ENCODE measurements at places on chromosomes 2 and 18.

DNA sequence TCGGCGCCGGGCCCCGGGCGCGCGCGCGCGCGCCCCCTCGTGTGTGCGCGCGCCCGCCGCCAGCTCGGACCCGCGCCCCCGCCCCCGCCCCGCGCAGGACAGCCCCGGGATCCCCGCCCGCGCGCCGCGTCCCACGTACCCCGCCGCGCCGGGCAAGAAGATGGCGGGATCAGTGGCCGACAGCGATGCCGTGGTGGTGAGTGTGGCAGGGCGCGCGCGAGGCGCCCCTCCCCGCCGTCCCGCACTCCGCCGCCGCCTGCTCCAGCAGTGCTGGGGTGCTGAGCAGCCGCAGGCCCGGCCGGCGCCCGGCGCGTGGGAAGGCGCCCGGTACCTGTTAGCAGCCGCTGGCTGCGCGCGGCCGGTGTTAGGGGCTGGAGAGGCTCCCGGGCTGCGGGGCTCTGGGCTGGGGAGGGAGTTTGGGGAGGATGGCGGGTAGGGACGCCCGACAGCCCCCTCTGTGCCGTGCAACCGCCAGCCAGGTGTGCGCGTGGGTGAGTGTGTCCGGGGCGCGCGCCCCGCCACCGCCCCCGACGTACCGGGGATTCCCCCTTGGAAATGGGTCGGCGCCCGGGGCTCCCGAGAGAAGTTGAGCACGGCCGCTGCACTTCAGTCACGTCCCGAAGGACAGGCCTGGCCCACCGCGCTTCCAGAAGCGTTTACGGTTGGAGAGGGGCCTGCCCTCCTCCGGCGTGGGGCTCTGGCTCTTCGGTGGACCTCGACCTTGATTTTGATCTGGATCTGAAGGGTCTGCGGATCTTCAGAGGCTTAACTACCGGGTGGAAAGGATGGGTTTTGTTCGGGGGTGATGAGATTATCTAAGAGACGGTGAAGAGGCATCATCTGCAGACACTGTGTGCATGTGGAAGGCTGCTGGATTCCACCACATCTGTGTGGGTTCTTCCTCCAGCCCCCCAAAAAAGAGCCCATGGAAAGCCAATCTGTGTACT, 697 bp downstream of the LGALSL start:
- peaks cover 43% of the 10 kb centered on the region for H3K4me1 ChIP-seq
- H3K27me3 ChIP-seq, result no peaks in the 10 kb centered on the region
- H3K4me3 ChIP-seq, result peak overlapping the region; percentile 93
- peak overlapping the region; percentile 98 for H3K27ac ChIP-seq
- peak; percentile 26 for DNase-seq
- peaks cover 6% of the 10 kb centered on the region for H3K36me3 ChIP-seq

- H3K36me3 ChIP-seq, result peaks cover 5% of the 10 kb centered on the region
- no peak for DNase-seq
Measured at GRCh38 chr2:105888625-105889024, 143.9 kb downstream of the NCK2 start.

GRCh38 chr2:161241894-161242293, 66.3 kb upstream of the PSMD14 start:
- H3K4me3 ChIP-seq, result no peak overlapping the region
- H3K27ac ChIP-seq, result no peak overlapping the region
- no peak for DNase-seq
- no peaks in the 10 kb centered on the region for H3K36me3 ChIP-seq
- H3K4me1 ChIP-seq, result no peaks in the 10 kb centered on the region
- no peaks in the 10 kb centered on the region for H3K27me3 ChIP-seq

DNA sequence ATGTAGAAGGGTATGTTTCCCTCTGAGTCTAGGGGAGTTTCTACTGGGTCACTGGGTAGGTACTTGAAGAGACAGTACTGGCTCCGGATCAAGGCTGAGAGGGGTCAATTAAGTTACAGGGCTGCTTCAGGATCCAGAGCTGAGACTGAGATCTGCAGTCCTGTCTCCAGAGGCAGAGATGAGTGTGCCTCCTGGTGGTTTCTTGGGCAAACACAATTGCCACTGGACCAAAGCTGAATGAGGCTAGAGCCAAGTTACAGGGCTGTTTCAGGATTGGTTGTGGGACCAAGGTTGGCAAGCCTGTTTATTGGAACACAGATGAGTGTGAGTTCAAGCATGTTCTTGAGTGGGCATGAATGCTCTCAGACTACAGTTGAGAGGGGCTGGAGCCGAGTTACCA, 157.9 kb downstream of the ADCYAP1 start:
- no peak overlapping the region for H3K27ac ChIP-seq
- H3K36me3 ChIP-seq, result no peaks in the 10 kb centered on the region
- DNase-seq, result no peak
- no peak overlapping the region for H3K4me3 ChIP-seq
- no peaks in the 10 kb centered on the region for H3K4me1 ChIP-seq

GRCh38 chr18:47151439-47151838, 1.1 kb upstream of the HDHD2 start:
- H3K4me1 ChIP-seq, result peaks cover 6% of the 10 kb centered on the region
- H3K36me3 ChIP-seq, result no peaks in the 10 kb centered on the region
- no peak overlapping the region for H3K4me3 ChIP-seq
- DNase-seq, result no peak

- no peak for DNase-seq
- H3K27me3 ChIP-seq, result no peaks in the 10 kb centered on the region
- H3K4me3 ChIP-seq, result no peak overlapping the region
Measured at GRCh38 chr2:238146884-238147544, 8.5 kb downstream of the KLHL30 start.

GRCh38 chr2:27042985-27043634, 8.4 kb upstream of the AGBL5 start:
- no peak overlapping the region for H3K4me3 ChIP-seq
- H3K4me1 ChIP-seq, result no peaks in the 10 kb centered on the region
- peaks cover 24% of the 10 kb centered on the region for H3K36me3 ChIP-seq

DNA sequence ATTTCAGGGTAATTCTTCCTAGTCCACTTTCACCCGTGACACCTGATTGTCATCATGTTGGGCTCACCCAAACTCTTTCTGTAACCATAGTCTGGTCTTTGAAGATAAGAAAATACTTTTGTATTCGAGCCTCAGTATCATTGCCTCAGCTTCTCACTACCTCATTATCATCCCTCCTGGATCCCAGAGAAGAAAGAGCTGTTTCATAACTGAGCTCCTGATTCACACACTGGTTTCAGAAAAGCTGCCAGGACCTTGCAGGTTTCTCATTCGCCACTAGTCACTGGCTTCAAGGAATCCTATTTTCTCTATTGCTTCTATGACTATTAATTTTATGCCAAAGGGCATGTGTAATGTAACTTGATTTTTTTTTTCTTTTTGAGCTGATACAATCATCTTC, 2.9 kb upstream of the CRIM1 start:
- H3K27me3 ChIP-seq, result no peaks in the 10 kb centered on the region
- peaks cover 3% of the 10 kb centered on the region for H3K4me1 ChIP-seq
- H3K4me3 ChIP-seq, result no peak overlapping the region
- DNase-seq, result no peak
- no peaks in the 10 kb centered on the region for H3K36me3 ChIP-seq
- no peak overlapping the region for H3K27ac ChIP-seq

- no peaks in the 10 kb centered on the region for H3K27me3 ChIP-seq
- no peak overlapping the region for H3K4me3 ChIP-seq
- no peak overlapping the region for H3K27ac ChIP-seq
- H3K4me1 ChIP-seq, result no peaks in the 10 kb centered on the region
- H3K36me3 ChIP-seq, result peaks cover 93% of the 10 kb centered on the region
Measured at GRCh38 chr2:70049255-70049654, 38.0 kb upstream of the PCBP1 start.

DNA sequence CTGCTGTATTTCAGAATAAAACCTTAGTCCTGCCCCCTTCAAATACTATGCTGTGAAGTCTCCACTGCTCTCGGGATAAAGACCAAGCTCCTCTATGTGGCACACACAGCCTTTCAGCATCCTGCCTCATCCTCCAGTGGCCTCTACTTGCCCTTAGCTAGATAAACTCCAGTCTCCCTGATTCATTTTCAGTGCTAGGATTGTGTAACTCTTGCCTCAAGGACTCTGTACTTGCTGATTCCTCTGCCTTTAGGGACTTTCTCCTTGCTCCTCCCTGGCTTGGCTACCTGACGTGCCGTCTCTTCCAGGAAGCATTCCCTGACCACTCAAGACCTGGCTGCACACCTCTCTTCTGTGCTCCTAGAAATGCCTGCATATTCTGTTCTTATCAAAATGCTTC, 416.7 kb downstream of the MTX2 start:
- no peak overlapping the region for H3K27ac ChIP-seq
- no peaks in the 10 kb centered on the region for H3K4me1 ChIP-seq
- DNase-seq, result no peak
- H3K27me3 ChIP-seq, result peaks cover 7% of the 10 kb centered on the region

Data from tibial nerve (tissue), 4 donors.